ENCODE measurements at places on chromosomes 1 and 21.

DNA sequence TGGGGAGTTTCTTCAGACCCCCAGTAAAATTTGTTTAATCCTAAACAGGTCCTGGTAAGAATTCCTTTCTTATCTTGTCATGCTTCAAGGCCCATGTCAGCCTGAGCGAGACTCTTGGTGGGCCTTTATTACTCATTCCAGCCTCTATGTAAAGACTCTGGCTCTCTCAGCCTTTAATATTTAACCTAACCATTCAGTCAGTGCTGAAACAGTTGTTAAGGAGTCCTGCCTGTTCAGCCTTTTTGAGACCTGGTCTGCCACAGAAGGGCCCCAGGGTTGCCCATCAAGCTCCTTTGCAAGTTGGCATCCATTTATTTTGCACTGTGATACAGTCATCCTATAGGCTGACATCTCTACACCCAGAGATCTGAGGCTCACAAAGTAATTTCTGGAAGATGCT lies 107.7 kb upstream of the VANGL1 start:
- DNase-seq, result no peak

GRCh38 chr1:82762829-82763532 lies 962.2 kb downstream of the ADGRL2 start:
- DNase-seq, result no peak

DNA sequence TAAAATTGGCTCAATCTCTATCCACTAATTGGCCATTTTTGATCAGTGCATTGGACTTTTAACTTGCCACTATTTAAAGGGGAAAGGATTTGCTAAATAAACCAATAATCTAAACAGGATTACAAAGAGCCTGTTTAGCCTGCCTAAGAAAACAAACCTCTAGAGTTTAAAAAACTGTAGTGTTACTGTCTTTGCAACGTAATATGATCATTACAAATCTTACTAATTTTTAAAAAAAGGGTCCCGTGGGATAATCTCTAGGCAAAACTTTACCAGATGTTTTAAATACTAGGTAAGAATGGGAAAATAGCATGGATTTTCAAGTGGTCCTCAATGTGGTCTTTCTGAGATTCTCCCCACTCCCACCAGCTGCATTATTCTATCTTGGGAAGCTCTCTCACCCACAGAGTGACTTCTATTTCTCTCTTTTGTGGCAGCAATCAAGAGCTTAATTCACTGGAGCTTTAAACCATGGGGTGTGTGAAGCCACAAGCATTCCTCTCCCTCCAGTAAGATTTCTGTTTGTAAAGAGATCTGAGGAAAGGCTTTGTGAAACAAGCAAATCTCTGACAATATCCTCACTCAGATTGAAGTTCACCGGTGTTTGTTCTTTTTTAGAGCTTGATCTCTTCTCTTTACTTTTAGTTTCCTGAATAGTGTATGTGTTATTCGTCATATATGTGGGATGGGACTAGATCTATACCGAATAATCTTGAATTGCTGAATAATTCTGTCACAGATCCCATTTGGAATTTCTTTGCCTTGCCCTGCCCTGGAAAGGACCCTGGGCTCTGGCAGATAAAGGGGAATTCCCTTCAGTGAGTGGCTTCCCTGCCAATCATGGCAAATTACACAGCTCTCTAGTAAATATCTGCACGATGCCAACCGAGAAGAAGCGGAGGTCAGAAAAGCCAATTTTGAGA lies 132.2 kb downstream of the TLR5 start:
- no peak for DNase-seq

DNA sequence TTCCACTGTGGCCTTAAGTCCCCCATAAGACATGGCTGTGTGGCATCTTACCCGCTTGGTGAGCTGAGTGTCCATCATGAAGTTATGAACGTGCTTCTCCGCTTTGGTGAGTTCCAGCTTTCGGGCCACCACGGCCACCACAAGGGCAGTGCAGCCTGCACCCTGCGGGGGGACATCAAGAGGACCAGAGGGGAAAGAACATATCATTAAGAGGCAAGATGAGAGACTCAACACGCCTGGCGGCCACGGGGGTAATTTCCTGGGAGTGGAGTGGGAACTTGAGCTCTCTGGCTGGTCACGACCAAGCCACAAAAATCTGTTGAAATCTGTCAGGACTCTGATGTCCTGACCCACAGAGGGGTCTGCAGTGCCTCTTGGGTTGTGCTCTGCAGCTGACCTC lies 117.9 kb upstream of the ADAR start:
- no peak for DNase-seq

- DNase-seq, result no peak
Observed at GRCh38 chr1:179990847-179991246, 36.2 kb downstream of the CEP350 start.

DNA sequence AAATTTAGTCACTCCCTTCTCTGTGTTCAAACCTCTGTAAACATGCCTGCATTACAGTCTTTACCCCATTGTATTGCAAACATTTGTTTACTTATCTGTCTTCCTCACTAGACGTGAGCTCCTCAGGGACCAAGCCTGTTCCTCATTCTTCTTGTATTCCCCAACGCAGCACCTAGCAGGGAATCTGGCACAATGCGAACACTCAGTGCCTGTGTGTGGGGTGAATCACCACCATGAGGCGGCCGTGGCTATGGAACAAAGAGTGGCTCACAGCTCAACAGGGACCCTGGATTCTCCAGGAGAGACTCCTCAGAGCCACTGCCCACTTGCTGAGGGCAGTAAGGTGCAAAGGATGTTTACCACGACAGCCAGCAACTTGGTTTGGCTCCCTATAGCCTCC lies 95.9 kb downstream of the DDX20 start:
- no peak for DNase-seq

GRCh38 chr1:55196433-55197035 lies 18.6 kb downstream of the USP24 start:
- DNase-seq, result no peak

DNA sequence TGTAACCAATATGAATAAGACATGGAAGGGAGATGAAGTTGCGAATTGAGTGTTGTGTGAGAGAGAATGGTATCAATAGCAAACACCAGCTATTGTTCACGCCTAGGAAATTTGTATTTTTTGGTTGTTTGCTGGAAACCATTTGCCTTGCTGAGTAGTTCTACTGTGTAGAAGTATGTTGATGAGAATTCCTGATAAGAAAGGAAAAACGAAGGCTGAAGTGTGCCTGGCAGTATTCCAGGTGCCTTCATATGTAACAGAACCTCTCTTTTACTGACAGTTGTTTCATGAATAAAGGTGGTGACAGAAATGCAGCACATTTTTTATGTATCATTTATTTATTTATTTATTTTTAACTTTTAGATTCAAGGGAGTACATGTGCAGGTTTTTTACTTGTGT lies 79.5 kb downstream of the SDCCAG8 start:
- DNase-seq, result no peak

- DNase-seq, result no peak
Observed at GRCh38 chr1:243447347-243447746, 191.5 kb downstream of the SDCCAG8 start.

DNA sequence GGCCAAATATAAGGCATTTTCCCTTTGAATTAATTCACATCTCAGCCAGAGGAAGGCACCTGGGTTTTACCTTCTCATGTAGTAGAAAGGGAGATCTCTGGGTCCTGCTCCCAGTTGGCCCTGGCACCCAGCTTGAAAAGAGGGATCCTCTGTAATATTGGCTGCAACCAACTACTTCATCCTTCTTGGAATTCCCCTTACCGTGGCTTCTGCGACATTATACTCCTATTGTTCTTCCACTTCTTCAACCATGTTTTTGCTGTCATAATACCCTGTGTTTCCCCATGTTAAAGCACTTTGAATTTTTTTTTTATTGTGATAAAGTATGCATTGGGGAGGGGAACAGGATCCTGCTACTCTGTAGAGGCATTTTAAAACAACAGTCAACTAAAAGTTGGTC lies 26.8 kb downstream of the RNF220 start:
- DNase-seq, result no peak

DNA sequence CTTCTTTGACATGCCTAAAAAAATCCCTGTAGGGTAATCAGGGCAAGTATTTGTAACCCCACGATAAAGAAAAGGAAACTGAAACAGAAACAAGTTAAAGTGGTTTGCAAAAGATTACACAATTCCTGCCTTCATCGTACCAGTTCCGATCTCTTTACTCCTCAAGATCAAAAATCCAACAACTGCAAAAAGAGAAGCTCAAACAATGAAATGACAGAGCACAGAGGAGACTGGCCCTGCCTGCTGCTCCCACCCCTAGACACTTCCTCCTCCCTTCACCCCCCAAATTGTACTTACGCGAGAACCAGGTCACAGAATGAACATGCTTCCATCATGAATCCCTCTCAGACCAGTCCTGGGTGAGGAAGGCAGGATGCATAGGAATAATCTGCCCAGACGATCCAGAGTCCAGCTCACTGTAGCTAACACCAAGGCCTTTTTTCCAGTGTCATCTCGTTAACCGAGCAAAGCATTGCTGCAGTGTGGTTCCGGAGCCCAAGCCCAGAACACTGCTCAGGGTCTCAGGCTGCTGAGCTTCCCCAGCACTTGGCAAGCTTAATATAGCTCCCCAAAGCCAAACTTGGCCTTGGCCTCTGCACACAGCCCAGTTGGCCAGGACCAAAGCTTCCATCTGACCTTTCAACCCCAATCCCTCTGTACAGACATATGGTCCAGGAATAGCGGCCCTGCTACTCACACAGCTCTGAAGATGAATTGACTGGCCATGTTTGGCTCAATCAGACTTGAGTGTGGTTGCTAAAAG lies 20.3 kb downstream of the RXRG start:
- no peak for DNase-seq

- DNase-seq, result no peak
Observed at GRCh38 chr1:98099501-98099900, 178.7 kb upstream of the DPYD start.

- DNase-seq, result no peak
Observed at GRCh38 chr1:109890115-109890953, 20.3 kb upstream of the CSF1 start.

DNA sequence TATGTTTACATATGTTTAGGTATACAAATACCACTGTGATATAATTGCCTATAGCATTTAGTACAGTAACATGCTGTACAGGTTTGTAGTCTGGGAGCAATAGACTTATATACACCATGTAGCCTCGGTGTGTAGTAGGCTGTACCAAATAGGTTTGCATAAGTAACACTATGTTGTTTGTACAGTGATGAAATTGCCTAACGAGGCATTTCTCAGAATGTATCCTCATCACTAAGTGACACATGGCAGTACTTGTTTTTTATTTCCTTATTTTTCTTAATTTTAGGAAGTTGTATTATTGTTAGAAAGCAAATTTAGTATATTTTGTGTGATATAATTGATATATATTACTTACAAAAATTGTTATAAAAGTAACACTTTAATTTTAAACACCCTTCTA lies 840.9 kb downstream of the LTN1 start:
- DNase-seq, result no peak

DNA sequence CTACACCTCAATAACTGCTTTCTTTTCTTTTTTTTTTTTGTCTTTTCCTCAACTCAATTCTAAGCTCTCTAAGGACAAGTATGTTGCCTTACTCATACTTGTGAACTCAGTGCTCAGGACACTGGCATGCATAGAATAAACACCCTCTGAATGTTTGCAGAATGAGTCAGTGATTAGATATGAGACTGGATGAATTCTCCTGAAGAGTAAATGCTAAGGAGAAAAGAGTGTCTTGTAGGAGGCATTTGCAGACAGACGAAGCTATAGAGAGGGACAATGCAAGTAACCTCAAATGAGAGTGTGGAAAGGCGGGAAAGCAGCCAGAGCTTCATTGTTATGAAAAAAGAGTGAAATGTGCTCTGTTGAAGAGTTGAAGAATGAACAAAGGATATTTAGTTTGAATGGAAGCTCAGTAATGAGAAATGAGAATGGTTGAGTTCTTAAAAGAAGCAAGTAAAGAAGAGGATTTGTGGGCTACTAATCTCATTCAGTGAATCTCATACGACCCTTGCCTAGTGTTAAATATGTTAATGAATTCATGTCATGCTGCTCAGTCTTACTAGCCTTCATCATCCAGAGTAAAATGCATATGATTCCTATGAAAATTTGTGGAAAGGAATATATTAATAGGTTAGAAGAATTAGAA lies 166.1 kb upstream of the DPYD start:
- no peak for DNase-seq

- no peak for DNase-seq
Observed at GRCh38 chr1:87644579-87645190, 316.0 kb downstream of the LMO4 start.

DNA sequence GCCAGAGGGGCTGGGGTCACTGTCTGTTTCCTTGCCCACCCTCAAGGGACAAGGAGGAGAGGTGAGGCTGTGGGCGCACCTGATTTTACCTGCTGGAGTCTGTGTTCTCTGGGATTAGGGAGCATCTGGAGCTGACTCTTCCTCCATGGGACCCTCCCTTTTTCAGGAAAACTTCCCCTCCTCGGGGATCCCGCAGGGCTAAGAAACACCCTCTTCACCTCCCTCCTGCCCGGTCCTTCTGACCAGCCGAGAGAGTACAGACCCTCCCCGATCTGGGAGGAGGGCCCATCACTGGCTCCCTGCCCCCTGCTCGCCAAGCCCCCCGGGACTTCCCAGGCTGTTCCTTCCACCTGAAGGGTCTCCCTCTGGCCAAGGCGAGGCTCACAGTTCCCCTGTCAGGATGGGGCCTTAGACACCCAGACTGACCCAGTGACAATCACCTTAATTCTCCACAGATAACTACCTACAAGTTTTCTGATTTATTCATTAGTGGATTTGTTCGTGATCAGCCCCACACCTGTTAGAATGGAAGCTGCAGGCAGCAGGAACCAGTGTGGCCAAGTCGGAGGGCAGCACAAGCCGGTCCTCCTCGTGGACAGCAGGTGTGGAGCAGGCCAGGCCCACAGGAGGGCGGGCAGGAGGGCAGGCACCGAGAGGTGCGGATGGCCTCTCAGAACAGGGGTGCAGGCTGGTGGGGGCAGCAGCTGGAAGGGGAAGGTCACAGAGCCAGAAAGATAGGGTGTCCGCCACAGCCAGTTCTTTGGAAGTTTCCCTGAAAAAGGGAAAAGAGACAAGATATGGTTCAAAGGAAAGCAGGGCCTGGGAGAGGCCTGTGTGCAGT lies 15.9 kb upstream of the SAMD11 start:
- DNase-seq, result no peak

- DNase-seq, result no peak
Observed at GRCh38 chr1:225866981-225867380, 15.2 kb downstream of the TMEM63A start.

- no peak for DNase-seq
Observed at GRCh38 chr1:6106321-6106731, 60.6 kb downstream of the KCNAB2 start.

- no peak for DNase-seq
Observed at GRCh38 chr1:41358131-41359021, 2.9 kb upstream of the FOXO6 start.
